SK-N-SH (cell line): ENCODE measurements at places on chromosomes 13 and 19. TPM values are rescaled to one million over a fixed set of nuclear protein-coding genes. Genes with fewer than 3 reads are reported as not detected.

KISS1R gene
- polyA plus RNA-seq = not detected in 2 replicates

PRODH2 gene
- not detected in 2 replicates for polyA plus RNA-seq

RASL11A gene
- 1.2 and 2.7 TPM in 2 replicates for polyA plus RNA-seq

RFPL4AL1 gene
- polyA plus RNA-seq = not detected in 2 replicates

IFNL4 gene
- not detected in 2 replicates for polyA plus RNA-seq

NFIX gene
- polyA plus RNA-seq = 5.1 and 14.8 TPM in 2 replicates

NCR1 gene
- not detected in 2 replicates for polyA plus RNA-seq

KCNK6 gene
- 0.26 and 0.29 TPM in 2 replicates for polyA plus RNA-seq

- H3K27ac ChIP-seq = peak overlapping the region; percentile 38; the same call in 1 of the 2 replicates
- H3K36me3 ChIP-seq = no peaks in the 10 kb centered on the region
- DNase-seq = peak; percentile 69
- H3K27me3 ChIP-seq = no peaks in the 10 kb centered on the region
- H3K4me1 ChIP-seq = peaks cover 44% of the 10 kb centered on the region
Observed at GRCh38 chr13:44818428-44818827, 170.8 kb downstream of the NUFIP1 start.

DNA sequence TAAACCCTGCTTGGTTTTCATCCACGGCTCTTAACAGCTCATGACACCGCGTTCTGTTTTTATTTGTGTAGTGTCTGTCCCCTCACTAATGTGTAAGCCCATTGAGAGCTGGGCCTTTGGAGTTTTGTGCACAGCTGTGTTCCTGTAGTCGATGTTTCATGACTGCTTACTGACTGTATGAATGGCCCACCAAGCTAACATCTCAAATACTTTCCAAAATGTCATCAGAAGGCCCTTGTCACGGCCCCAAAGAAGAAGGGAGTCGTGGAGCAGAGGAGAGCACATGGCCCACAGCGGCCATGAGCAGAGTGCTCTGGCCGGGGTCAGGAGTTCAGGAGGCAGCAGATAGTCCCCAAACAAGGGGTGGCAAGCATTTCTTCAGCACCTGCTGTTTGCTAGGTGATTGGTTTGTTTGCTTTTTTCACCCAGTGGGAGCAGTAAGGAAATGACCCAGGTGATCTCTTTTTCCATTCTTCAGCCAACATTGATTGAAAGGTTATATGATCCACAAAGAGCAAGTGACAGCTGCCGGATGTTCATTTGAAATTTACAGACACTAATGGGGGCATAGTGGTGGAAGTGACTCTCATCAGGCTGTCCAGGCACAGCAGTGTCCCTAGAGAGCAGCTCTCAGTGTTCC, 315.2 kb downstream of the ATP8A2 start:
- DNase-seq = no peak
- no peak overlapping the region for H3K27ac ChIP-seq
- no peak overlapping the region for H3K4me3 ChIP-seq
- no peaks in the 10 kb centered on the region for H3K36me3 ChIP-seq
- H3K27me3 ChIP-seq = no peaks in the 10 kb centered on the region

DNA sequence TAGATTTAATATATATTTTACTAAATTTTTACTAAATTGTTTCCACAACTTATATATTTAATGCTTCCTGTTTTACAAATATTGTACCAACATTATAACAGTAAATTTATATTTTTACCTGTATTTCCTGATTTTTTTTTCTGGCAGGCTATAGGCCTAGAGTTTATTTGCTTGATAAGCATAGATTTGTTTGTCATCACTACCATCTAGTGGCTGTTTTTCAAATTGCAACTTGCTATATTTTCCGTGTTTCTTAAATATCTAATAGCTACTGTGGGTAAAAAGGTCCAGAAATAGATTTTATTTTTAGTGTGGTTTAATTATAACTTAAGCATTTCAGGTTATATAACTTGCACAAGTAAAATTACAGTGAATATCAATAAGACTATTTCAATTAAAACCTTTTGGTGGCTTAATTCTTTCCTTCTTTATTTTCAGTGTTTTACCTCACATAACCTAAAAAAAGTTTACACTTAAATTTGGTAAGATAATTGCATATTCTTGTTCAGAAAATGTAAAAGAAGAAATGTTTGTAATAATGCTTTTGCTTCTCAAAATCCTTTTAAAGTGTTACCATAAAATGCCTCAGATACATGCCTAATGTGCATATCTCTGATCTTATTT, 60.6 kb downstream of the NDFIP2 start:
- no peaks in the 10 kb centered on the region for H3K27me3 ChIP-seq
- no peak overlapping the region for H3K27ac ChIP-seq
- H3K4me3 ChIP-seq = no peak overlapping the region; the same call in 1 of the 2 replicates
- peaks cover 10% of the 10 kb centered on the region for H3K36me3 ChIP-seq
- no peaks in the 10 kb centered on the region for H3K4me1 ChIP-seq

- H3K27me3 ChIP-seq = no peaks in the 10 kb centered on the region
- no peaks in the 10 kb centered on the region for H3K36me3 ChIP-seq
- no peaks in the 10 kb centered on the region for H3K4me1 ChIP-seq
- no peak for DNase-seq
- no peak overlapping the region for H3K4me3 ChIP-seq
Observed at GRCh38 chr13:45122941-45123340, 2.6 kb downstream of the GTF2F2 start.

DNA sequence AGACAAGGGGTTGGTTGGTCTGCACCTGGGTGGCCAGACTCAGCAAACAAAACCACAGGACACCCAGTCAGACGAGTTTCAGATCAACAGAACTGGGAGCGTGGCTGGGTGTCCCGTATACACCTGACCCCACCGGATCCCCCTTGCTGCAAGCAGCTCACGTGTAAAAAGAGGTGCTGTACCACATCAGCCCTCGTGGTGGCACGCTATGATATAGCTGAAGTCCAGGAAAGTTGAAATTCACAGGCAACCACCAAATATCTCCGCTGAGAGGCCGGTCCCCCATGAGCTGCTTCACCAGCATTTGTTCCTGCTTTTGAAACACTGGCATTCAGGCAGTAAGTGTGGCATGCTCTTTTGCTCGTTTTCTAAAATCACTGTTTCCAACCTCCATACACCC, 92.3 kb downstream of the TUBA3C start:
- no peaks in the 10 kb centered on the region for H3K4me1 ChIP-seq
- DNase-seq = peak; percentile 39
- H3K4me3 ChIP-seq = no peak overlapping the region
- H3K27ac ChIP-seq = no peak overlapping the region

- no peak for DNase-seq
- H3K36me3 ChIP-seq = no peaks in the 10 kb centered on the region
- H3K27me3 ChIP-seq = no peaks in the 10 kb centered on the region
Observed at GRCh38 chr13:97719736-97720135, 233.7 kb upstream of the IPO5 start.

DNA sequence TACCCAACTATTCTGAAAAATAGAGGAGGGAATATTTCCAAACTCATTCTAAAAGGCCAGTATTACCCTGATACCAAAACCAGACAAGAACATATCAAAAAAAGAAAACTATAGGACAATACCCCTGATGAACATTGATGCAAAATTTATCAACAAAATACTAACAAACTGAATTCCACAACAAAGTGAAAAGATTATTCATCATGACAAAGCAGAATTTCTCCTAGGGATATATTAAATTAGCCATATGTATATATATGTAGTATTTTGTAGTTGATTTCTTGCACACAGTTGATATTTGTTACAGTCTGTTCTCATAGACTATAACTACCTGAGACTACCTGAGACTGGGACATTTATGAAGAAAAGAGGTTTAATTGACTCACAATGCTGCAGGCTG, 495.0 kb upstream of the SPRY2 start:
- H3K27me3 ChIP-seq = no peaks in the 10 kb centered on the region
- no peak overlapping the region for H3K4me3 ChIP-seq
- no peaks in the 10 kb centered on the region for H3K4me1 ChIP-seq

DNA sequence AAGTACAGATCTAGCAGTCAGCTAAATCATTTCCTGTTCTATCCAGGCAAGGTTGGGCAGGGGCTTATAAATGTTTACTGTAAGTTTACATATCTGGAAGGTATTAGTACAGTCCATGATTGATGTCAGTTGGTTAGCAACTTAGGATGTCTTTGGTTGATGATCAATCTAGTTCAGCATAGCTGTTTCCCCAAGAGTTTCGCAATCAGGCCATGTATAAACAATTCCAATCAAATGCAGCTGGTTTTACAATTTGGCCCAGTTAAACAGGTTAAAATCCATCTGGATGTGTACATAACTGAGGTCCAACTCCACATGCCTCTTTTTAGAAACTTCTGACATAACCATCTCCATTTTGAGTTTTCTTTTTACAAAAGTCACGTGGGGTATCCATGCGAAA, 6.9 kb downstream of the ZNF221 start:
- H3K4me1 ChIP-seq = no peaks in the 10 kb centered on the region
- no peaks in the 10 kb centered on the region for H3K27me3 ChIP-seq
- no peak overlapping the region; the same call in 1 of the 2 replicates for H3K4me3 ChIP-seq
- DNase-seq = no peak
- peaks cover 22% of the 10 kb centered on the region for H3K36me3 ChIP-seq
- no peak overlapping the region for H3K27ac ChIP-seq

- no peaks in the 10 kb centered on the region for H3K27me3 ChIP-seq
- H3K36me3 ChIP-seq = no peaks in the 10 kb centered on the region
- H3K27ac ChIP-seq = no peak overlapping the region
- no peaks in the 10 kb centered on the region for H3K4me1 ChIP-seq
- no peak for DNase-seq
Observed at GRCh38 chr13:90120026-90120425, 1227.5 kb upstream of the MIR17HG start.

GRCh38 chr19:3692141-3693024, 7.9 kb downstream of the PIP5K1C start:
- no peak overlapping the region for H3K4me3 ChIP-seq
- peak; percentile 82 for DNase-seq
- no peak overlapping the region for H3K27ac ChIP-seq
- no peaks in the 10 kb centered on the region for H3K36me3 ChIP-seq

DNA sequence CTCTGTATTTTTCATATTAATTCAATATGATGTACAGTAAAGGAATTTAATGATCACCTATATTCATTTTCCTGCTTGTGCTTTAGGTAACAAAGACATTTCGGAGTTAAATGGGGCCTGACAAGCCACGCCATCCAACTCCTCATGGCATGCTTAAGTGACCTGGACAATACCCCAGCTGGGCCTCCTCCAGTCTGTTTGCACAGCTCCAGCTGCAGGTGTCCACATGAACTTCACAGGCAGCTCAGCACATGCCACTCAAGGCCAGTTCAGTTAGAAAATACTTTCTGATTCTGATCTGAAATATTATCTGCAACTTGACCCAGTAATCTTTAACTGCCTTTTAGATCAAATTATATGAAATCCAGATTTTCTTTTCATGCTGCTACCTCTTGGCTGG, 89.6 kb upstream of the SLC15A1 start:
- H3K27me3 ChIP-seq = no peaks in the 10 kb centered on the region
- no peak for DNase-seq
- no peak overlapping the region for H3K27ac ChIP-seq
- no peak overlapping the region for H3K4me3 ChIP-seq
- peaks cover 6% of the 10 kb centered on the region; the same call in 1 of the 2 replicates for H3K4me1 ChIP-seq

- no peak for DNase-seq
- no peak overlapping the region for H3K4me3 ChIP-seq
- H3K27ac ChIP-seq = no peak overlapping the region
- no peaks in the 10 kb centered on the region for H3K27me3 ChIP-seq
- H3K4me1 ChIP-seq = peaks cover 13% of the 10 kb centered on the region; the same call in 1 of the 2 replicates
Observed at GRCh38 chr19:5341981-5342380, 1.4 kb upstream of the PTPRS start.

DNA sequence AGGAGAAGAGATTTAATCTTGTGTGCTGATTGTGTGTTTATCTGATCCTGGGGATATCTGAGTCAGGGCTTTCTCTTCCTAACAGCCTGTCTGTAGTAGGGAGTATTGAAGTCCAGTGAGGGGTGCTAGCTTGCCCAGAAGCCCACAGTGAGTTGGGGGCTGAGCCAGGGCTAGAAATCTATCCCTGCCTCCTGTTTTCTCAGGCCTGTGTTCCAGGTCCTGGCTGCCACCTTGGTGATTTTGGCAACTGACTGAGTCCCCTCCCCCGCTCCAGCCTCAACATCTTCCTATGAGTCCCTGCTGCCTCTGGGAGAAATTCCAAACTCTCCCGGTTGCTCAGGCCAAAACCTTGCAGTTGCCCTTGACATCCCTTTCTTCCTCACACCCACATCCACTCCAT, 7.7 kb upstream of the NOVA2 start:
- H3K27me3 ChIP-seq = no peaks in the 10 kb centered on the region; the same call in 1 of the 2 replicates
- no peaks in the 10 kb centered on the region for H3K4me1 ChIP-seq
- H3K4me3 ChIP-seq = no peak overlapping the region
- no peak overlapping the region for H3K27ac ChIP-seq

- DNase-seq = no peak
- H3K27me3 ChIP-seq = no peaks in the 10 kb centered on the region
- no peak overlapping the region for H3K27ac ChIP-seq
- H3K36me3 ChIP-seq = no peaks in the 10 kb centered on the region
- no peaks in the 10 kb centered on the region for H3K4me1 ChIP-seq
- no peak overlapping the region for H3K4me3 ChIP-seq
Observed at GRCh38 chr13:76647550-76647949, 238.7 kb downstream of the KCTD12 start.

DNA sequence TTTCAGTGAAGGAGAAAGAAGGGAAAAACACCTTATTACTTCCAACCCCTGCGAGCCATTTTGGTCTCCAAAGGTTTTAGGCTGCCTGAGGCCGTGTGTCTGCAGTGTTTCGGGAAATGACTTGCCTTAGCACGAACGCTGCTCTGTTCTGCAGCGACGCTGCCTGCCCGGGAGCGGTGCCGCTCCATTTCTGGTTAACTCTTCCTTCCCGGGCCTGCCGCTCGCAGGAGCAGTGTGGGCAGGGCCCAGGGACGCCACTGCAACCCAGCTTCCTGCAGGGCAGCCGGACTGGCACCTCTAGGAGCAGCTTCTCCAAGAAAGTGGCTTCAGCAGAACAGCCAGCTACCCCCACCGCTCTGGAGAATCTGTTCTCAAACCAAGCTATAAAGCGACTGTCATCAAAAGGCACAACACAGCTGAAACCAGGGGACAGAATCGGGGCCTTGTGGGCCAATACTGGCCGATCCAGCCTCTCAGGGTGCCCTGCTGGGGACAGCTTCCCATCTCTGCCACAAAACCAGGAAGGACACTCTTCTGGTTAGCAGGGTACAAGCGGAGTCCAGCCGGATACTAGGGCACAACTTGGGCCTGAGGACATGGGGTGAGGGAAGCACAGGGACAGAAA, 72.2 kb downstream of the KCTD15 start:
- H3K4me1 ChIP-seq = peaks cover 30% of the 10 kb centered on the region
- DNase-seq = peak; percentile 73
- peak overlapping the region; percentile 98 for H3K27ac ChIP-seq
- no peak overlapping the region for H3K4me3 ChIP-seq
- no peaks in the 10 kb centered on the region for H3K27me3 ChIP-seq
- H3K36me3 ChIP-seq = no peaks in the 10 kb centered on the region

DNA sequence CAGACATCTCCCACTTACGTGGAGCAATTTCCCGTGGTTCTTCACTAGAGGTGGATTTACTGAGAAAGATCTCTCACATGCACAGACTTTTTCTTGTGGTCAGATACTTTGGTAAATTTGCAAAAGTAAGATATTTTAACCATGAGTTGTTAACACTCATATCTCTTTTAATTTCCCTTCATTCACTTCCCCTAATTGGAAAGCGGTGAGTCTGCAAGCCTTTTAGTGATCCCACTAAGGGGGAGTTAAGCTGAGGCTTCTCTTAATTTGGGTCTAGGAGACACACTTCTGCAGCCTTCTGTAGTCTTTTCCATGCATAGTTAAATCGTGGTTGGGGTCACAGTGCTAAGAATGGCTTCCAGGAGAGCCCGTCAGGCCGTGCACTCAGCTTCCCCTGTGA, 30.7 kb upstream of the SERPINE3 start:
- no peak overlapping the region for H3K4me3 ChIP-seq
- no peak for DNase-seq
- H3K27ac ChIP-seq = no peak overlapping the region
- H3K27me3 ChIP-seq = no peaks in the 10 kb centered on the region; the same call in 1 of the 2 replicates
- H3K4me1 ChIP-seq = no peaks in the 10 kb centered on the region
